Caudate nucleus (tissue), 63 donors: ENCODE measurements at places on chromosomes 16 and 17.

DNA sequence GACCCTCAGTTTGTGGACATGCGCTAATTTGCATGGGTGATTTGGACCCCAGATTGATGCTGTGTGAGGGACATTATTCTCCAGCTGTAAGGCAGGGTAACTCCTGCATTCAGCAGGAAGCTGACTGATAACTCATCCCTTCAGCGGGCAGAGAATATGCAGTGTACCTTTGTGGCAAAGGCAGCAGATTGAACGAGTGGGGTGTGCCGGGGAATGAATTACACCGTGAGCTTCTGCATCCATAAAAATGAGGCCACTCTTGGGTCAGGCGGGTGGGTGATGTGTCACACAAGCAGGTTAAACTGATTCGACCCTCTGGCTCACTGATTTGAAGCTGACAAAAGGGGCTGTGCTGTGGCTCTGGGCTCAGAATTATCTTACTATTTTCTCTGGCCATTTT is 128.9 kb upstream of the PMFBP1 start:
- no peak for DNase-seq

- no peak for DNase-seq
These were observed 985 bp upstream of the C17orf107 start for GRCh38 chr17:4898351-4898750.

GRCh38 chr17:1591474-1592090 is 29.0 kb upstream of the PITPNA start:
- no peak for DNase-seq

GRCh38 chr16:88686439-88687253 is at the start of gene SNAI3:
TSS of gene SNAI3 (minus strand) at chr16:88686507. CDS start at chr16:88686406, 101 bp downstream.
- DNase-seq: peak; percentile 45

DNA sequence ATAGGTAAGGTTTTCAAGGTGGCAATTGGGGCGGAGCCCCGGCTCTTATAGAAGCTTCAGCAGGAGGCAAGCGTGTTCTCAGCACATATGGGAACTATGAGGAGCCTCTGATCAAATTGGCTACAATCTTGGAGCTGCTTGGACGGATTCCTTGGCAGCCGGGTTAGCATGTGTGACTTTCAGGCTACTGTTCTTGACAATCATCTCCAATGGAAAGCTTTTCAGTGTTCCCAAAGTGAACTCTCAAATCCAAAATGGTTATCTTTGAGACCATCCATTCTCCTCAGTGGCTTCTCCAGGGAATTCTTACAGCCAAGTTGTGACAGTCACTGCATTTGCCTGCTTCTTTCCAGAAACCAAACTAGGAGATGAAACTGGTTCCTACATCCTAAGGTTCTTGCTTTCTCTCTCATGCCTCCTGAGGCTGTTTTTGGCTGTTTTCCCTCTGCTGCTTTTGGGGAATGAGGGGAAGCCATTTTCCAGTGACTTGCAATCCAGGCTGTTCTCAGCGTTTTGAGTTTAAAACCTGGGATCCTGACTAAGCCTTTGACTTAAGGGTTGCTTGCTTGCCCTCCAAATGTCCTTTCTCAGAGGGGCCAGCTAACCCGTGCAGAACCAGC is 10.9 kb downstream of the HAS3 start:
- DNase-seq: no peak

- DNase-seq: no peak
These were observed 21.8 kb downstream of the ITGB3 start for GRCh38 chr17:47275245-47275984.

DNA sequence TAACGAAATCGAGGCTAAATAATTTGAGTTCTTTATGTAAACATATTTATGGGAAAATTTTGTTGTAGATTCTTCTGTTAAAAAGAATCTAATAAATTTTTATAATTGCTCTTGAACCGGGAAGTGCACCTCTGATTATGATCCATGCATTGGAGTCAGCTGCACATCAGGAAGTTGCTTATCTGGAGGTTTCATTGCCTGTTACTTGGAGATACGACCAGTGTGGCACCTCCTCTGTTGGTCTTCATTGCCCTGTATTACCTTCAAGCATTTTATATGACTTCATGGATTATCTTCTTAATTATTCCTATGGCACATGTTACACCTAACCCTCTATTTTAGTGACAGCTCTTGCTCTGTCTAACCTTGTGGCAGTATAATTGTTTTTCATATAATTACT is 312.6 kb upstream of the TBX2 start:
- no peak for DNase-seq

DNA sequence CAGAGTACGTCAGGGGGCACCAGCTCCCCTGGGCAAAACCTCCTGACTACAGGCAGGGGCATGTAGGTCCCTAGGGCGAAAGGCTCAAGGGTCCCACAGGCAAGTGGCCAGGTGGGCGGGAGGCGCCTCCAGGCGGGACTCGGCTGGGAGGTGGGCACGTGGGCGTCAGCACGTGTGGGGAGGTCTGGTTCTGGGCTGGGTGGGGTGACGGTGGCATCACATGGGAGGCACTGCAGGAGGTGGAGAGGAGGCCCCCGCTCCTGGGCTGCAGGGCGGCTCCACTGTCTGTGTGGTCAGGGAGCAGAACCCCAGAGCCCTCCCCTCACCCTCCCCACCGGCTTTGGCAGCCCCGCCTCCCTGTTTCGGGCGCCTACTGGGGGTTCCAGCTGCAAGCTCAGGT is 52.7 kb downstream of the ACTG1 start:
- DNase-seq: no peak

DNA sequence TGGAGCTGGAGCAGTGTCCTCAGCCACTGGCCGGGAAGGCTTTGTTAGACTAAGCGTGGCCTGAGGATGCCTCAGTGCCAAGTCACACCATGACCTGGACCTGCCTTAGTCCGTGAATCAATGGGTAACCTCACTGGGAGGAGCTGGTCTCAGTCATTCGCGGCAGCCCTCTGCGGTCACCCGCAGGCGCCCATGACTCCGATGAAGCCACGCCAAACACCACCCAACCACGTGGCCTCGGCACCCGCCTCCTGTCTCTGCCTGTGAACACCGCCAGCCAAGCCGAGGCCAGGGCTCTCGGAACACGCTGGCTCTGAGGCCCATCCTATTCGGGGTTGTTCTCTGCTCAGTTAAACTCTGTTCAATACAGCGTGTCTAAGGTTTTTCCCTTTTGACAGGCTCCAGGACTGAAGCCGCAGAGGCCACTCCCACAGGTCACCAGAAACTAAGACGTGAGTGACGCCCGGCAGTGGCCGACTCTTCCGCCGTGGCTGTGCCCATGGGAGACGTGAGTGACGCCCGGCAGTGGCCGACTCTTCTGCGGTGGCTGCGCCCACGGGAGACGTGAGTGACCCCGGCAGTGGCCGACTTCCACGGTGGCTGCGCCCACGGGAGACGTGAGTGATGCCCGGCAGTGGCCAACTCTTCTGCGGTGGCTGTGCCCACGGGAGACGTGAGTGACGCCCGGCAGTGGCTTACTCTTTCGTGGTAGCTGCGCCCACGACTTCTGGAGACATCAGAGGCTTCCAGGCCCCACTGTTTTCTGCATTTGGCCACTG is 16.8 kb upstream of the PABPN1L start:
- no peak for DNase-seq

DNA sequence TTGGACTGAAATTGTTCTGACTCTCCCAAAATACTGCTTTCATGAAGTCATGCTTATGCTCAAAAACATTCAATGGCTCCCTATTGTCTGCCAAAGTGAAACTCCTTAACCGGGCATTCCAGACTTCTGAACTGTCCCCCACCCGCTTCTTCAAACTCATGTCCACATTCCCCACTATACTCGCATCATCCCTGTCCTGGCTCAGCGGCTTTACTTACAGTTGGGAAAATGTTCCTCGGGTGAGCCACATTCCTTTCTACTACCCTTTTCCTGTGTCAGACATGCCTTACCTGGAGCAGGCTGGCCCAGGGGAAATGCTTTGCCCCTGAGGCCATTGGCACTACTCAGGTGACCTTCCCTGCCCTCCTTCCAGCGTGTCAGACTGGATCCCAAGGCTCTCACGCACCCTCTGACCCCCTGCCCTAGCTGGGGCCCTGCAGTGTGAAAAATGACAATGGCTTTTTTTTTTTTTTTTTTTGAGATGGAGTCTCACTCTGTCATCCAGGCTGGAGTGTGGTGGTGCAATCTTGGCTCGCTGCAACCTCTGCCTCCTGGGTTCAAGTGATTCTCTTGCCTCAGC is 5.3 kb downstream of the CYGB start:
- DNase-seq: no peak

DNA sequence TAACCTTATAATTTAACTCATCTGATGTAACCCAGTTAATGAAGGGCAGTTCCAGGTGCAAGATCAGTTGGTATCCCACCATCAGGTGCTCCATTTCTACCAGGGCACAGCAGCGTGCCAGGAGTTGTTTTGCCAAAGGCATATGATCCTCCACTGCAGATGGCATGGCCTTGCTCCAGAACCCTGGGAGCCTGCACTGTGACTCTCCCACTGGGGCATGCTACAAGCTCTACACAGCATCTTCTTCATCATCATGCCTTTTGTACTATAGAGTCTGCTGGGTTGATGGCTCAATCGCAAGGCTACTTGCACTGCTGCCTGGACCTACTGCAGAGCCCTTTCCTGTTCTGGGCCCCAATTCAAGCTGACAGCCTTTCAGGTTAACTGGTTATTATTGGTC is 11.3 kb upstream of the MAPT start:
- DNase-seq: no peak

GRCh38 chr17:49984776-49985175 is 10.2 kb downstream of the DLX3 start:
- DNase-seq: no peak

DNA sequence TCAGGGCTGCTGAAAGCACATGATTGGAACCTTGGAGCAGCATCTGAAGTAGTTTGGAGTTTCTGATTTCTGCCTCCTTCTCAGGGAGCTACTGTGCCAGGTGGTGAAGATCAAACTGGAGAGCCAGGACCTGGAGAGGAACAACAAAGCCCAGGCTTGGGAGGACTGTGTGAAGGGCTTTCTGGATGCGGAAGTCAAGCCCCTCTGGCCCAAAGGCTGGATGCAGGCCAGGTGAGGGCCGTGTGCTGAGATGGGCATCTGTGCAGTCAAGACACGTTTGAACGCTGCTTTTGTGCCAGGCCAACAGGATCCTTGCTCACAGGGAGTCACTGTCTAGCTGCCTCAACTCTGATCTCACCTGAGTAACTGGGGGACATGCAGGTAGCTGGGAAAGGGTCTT is 23.8 kb downstream of the UBN1 start:
- no peak for DNase-seq

DNA sequence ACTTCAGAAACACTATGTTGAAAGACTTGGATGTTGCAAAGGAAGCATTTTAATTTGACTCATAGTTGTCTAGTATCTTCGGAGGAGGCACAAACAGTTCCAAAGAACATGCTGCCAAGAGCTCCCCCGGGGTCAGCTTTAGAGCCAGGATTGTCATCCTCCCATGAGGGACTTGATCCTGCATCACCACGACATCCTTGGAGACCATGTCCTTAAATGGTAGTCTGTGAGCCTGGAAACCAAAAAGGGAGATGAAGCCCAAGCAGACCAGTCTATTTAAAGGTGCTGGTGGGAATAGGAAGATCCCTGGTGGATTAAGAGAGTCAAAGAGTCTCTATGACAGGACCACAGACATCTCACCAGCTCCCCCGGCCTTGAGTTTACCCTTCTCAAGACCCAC is 33.3 kb upstream of the DYNLRB2 start:
- no peak for DNase-seq

- DNase-seq: no peak
These were observed 4.7 kb downstream of the VAC14 start for GRCh38 chr16:70796301-70796700.

GRCh38 chr17:73623818-73624217 is 20.4 kb downstream of the SDK2 start:
- no peak for DNase-seq

GRCh38 chr16:84673203-84673535 is 24.9 kb downstream of the KLHL36 start:
- DNase-seq: no peak

GRCh38 chr17:75238684-75239191 is 22.7 kb downstream of the GGA3 start:
- DNase-seq: no peak

- DNase-seq: no peak
These were observed 57.3 kb upstream of the CDC42EP4 start for GRCh38 chr17:73369111-73369521.

DNA sequence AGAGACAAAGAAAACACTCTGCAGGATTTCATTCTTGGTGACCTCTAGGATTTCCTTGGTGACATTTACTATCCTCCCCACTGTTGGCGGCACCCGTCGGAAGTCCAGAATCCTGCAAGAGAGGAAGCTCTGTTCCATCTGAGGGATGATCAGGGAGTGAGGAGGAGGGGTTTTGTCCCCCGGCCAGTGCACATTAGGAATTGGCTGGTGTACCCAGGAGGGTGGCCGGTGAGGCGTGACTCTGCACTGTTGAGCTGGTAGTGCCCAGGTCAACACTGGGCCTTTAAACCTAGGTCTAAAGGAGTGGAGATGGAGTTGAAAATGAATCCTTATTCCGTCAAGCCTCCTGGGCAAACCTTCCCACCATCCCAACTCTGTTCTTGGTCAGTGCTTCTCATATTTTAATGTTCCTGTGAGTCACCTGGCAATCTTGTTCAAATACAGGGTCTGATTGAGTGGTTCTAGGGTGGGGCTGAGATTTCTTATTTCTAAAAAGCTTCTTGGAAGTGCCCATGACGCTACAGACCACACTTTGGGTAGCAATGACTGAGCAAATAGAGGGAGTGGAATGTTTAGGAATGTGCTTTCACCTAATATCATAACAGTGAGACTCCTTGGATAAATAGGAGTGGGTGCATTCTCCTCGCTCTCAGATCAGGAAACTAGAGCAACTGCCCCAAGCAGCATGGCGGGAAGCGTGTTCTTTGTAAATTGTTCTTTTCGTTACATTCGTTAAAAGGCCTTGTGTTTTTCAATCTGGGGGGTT is 30.7 kb downstream of the PRKAR1A start:
- DNase-seq: no peak

- no peak for DNase-seq
These were observed 20.3 kb downstream of the CLUH start for GRCh38 chr17:2691069-2691871.

DNA sequence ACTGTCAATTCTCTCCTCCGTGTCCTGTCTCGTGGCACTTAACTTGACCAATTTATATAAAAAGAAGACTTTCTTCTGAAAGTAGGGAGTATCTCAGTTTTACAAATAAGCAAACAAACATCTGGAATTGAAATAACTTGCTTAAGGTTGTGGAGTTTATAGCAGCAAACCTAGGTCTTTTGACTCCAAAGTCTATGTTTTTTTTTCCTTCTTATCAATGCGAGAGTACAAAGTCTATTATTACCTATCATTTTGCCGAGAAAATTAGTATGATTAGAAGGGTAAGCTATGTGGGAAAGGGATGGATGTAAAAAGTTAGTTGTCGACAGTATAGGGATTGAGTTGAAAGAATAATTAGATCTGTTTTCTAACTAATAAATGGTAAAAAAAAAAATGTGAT is 50.4 kb downstream of the PPM1E start:
- no peak for DNase-seq

DNA sequence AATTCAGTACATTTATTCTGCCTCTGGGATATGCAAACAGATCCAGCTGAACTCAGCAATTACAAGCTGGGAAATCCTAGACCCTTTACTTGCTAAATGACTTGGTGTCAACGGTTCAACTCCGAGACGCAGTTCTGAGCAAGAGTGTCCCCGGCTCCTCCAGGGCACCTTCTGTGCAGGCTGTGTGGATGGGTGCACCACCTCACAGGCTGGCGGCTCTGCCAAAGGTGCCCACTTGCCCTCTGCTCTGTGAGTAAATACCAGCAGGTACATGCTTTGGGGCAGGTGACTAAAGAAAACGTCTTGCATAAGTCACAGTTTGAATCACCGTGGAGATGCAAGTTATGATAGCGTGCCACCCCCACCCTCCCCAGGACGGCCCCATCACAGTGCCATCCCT is 23.3 kb downstream of the MAP1LC3B start:
- no peak for DNase-seq
